Ureter (tissue), 1 donor: ENCODE measurements at places on chromosomes 5 and 9. TPM values are rescaled to one million over a fixed set of nuclear protein-coding genes. Genes with fewer than 3 reads are reported as not detected.
A peak's percentile ranks its signal among the peaks of the same experiment; 100 is the strongest.

The CCL27 gene
- total RNA-seq: 0.68 TPM

The NOXA1 gene
- 12.5 TPM for total RNA-seq

The SH3RF2 gene
- total RNA-seq: 9.5 TPM

GRCh38 chr5:44885903-44886302, 77.2 kb downstream of the MRPS30 start:
- DNase-seq: no peak

DNA sequence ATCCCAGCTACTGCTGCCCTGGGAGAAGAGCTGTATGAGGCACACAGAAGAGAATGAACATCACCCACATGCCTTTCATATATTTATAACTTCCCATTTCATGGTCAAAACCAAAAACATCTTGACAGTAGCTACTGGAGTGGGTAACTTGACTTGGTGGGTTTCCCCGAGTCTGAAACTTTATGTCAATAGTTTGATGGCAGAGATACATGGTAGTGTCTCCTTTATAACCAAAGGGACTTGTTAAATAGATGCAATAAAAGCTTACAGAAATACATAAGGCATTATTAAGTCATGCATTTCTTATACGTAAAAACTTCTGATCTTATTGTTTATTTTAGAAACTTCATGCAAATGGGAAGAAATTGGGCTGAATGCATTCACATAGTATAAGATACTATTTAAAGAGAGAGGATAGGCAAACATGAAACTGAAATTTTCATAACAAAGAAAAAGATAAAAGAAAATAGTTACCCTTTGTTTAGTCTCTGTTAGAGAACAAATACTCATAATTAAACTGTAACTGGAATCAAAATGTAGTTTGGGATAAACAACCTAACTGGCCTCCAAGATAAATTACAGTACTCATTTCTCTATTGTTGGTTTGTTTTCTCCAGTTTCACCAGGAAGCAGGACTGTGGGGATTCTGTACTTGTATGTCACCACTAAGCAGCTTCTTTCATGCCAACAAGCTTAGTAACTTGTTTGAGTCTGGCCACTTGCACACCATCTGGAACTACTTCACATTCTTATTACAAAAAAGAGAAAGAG, 459.3 kb upstream of the MEF2C start:
- no peak for DNase-seq

DNA sequence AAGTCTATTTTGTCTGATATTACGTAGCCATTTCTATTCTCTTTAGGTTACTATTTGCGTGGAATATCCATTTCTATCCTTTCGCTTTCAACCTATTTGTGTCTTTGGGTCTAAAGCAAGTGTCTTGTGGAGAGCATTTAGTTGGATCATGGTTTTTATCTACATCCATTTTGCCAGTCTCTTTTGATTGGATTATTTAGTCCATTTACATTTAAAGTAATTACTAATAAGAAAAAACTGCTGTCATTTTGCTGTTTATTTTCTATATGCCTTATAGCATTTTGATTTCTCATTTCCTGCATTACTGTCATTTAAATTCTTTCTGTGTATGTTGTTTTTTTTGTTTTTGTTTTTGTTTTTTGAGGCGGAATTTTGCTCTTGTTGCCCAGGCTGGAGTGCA, 26.0 kb upstream of the UBQLN1 start:
- no peak for DNase-seq

GRCh38 chr5:8135742-8136141, 266.8 kb downstream of the MTRR start:
- no peak for DNase-seq

- peak; percentile 49 for DNase-seq
Measured at GRCh38 chr9:107491081-107492053, 1.8 kb upstream of the KLF4 start.

DNA sequence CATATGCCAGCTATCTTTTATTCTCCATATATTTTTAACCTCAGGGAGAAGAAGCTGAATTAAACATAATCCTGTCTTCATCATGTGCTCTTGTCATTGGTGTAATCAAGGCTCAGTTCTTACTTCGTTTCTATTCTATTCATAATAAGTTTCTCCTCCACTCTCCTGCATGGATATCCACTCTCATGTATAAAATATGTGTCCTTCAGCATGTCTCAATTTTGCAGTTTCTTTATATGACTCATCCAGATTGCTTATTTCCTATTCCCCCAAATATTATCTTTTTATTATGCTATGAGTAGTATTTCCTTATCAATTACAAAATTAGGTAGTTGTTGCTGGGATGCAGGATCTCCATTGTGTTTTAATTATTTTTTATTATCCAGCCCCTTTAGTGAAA, 643.7 kb upstream of the ACO1 start:
- DNase-seq: no peak

GRCh38 chr5:140560227-140560626, 3.0 kb upstream of the SRA1 start:
- no peak for DNase-seq

DNA sequence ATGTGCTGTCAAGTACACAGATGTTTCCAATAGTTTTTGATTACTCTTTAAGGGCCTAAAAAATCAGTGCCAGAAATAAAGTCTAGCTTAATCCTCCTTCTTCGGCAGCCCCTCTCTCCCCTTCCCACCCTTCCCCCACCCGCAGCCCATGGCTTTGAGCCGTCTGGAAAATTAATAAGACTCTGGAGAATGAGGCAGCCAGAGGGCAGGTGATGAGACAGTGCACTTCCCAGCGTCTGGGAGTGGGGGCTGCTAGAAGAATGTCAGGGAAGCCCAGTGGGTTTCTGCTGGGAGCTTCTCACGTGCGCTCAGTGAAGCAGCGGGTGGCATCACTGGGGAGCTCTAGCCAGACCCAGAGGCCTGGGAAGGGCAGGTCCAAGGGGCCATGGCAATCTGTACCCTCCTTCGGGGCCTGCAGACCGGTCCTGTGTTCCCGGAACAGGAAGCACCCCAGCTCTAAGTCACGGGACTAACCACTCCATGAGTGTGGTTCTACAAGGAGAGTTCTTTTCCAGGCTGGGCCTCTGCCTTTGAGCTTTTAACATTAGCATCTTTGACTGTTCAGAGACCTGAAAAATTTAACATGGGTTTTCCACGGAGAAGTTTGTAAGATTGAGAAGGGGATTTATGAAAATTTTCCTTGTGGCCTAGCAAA, 164.8 kb upstream of the OTULINL start:
- no peak for DNase-seq

- no peak for DNase-seq
Measured at GRCh38 chr5:141919218-141920119, 4.2 kb upstream of the DELE1 start.

GRCh38 chr5:130992095-130992494, 173.0 kb downstream of the HINT1 start:
- no peak for DNase-seq
